ENCODE measurements at places on chromosomes 5 and 9.

GRCh38 chr5:144945503-144945902, 774.8 kb downstream of the KCTD16 start:
- no peak for DNase-seq

DNA sequence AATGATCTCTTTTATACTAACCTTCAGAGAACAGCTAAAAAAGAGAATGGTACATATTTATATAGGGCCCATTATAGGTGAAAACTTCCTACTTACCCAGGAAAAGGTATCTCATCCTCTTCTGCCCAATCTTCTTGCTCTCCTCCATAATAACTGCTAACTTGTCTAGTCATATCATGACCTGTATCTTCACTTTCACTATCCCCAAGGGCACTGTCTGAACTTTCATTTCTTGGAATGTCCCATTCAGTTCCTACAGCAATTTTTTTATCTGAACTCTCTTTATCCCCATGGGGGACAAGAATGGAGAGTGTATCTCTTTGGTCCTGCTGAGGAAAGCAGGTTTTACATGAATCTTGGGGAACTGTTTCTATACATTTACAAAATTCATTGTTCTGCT, 36.4 kb upstream of the RAPGEF6 start:
- DNase-seq = no peak

DNA sequence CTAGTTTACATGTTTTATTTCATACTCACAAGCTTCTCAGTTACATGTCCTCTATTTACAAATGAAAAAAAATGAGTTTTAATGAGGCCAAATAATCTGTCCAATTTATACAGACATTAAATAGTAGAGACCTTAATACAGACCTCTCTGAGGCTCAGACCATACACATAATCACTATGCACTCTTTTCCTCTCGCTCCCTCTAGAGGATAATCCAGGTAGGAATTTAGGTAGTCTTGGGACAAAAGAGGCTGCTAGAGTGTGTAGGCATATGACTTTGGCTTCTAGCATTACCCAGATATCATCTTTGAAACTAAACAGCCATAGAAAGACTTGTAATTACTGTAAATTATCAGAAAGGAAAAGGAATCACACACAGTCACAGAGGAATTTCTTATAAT, 444.7 kb downstream of the HINT1 start:
- DNase-seq = peak; percentile 17

DNA sequence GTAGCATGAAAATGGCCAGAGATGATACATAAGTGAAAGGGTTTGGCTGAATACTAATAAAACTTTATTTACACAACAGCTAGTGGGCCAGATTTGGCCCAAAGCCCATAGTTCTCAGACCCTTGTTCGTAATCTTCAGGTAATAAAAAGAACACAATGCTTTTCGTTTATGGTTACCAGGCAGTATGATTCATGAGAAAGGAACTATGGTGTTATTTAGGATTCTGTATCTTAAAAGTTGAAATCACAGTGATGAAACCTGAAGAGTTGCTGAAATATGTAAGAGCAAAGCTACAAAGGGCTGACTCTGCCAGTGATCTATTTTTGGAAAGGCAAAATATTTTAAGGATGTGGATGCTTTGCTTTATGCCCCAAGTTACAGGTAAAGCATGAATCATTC, 192.7 kb downstream of the SMC2 start:
- DNase-seq = no peak

DNA sequence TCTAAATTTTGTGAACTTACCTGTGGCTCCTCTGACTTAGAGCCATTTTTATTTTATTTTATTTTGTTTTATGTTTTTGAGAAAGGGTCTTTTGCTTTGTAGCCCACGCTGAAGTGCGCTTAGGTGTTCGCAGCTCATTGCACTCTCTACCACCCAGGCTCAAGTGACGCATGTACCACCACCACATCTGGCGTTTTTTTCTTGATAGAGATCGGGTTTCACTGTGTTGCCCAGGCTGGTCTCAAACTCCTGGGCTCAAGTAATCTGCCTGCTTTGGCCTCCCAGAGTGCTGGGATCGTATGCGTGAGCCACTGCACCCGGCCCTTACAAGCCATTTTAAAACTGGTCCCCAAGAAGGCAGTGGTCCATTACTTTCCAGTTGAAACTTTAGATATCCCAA, 18.5 kb downstream of the MATR3 start:
- no peak for DNase-seq

DNA sequence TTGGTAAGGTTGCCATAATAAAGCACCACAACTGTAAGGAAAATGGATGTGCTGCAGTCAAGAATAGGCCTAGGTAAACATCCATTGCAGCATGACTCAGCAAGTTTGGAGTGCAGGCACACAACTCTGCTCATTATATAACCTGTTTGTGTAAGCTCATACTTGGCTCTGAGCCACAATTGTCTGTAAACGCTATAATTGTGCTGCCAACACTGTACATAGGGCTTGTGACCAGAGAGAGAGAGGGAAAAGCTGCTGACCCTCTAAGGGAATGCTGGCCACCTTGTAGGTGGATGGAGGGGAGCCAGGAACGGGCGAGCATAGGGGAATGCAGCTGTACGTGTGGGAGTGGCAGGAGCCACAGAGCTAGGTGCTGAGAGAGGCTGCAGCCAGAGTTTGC, 2186.5 kb upstream of the ACO1 start:
- no peak for DNase-seq

Data from GM04504 (cell line).